ENCODE measurements at places on chromosomes 2 and 18. TPM values are rescaled to one million over a fixed set of nuclear protein-coding genes. Genes with fewer than 3 reads are reported as not detected.

CLEC4F gene
- not detected for total RNA-seq

MAPK4 gene
- not detected for total RNA-seq

FOXD4L1 gene
- 0.52 TPM for total RNA-seq

GRCh38 chr2:2238726-2239269 is 92.3 kb downstream of the MYT1L start:
- H3K27ac ChIP-seq: no peak overlapping the region
- no peaks in the 10 kb centered on the region for H3K4me1 ChIP-seq
- no peak for DNase-seq
- H3K36me3 ChIP-seq: no peaks in the 10 kb centered on the region

- no peak overlapping the region for H3K27ac ChIP-seq
- DNase-seq: no peak
- H3K27me3 ChIP-seq: no peaks in the 10 kb centered on the region
- H3K4me3 ChIP-seq: no peak overlapping the region
- no peaks in the 10 kb centered on the region for H3K36me3 ChIP-seq
Measured at GRCh38 chr18:57698571-57699276, 77.1 kb upstream of the NARS1 start.

DNA sequence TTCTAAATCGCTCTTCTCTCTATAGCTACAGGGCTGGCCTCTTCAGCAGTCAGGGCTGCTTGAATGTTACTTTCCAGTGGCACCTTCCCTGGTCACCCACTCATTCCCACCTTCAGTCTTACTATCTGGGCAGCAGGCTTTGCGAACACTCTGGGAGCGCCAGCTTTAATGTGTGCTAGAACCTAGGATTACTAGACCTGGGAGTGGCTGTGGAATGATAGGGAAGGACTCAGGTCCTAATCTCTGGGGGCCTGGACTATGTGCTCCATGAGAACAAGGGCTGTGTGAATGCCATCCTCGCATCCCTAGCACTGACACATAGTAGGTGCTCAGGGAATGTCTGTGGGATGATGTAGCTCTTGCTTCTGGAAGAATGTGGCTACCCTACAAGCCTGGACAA is 57.6 kb downstream of the BCL2L11 start:
- no peak overlapping the region for H3K4me3 ChIP-seq
- H3K27me3 ChIP-seq: no peaks in the 10 kb centered on the region
- no peaks in the 10 kb centered on the region for H3K4me1 ChIP-seq
- H3K27ac ChIP-seq: no peak overlapping the region

GRCh38 chr2:8653485-8653884 is 28.4 kb upstream of the ID2 start:
- no peak overlapping the region for H3K27ac ChIP-seq
- no peak overlapping the region for H3K4me3 ChIP-seq
- no peak for DNase-seq
- no peaks in the 10 kb centered on the region for H3K36me3 ChIP-seq

- no peaks in the 10 kb centered on the region for H3K27me3 ChIP-seq
- no peak for DNase-seq
- no peaks in the 10 kb centered on the region for H3K36me3 ChIP-seq
- no peaks in the 10 kb centered on the region for H3K4me1 ChIP-seq
- H3K27ac ChIP-seq: no peak overlapping the region
Measured at GRCh38 chr2:164896634-164897355, 55.2 kb upstream of the COBLL1 start.

DNA sequence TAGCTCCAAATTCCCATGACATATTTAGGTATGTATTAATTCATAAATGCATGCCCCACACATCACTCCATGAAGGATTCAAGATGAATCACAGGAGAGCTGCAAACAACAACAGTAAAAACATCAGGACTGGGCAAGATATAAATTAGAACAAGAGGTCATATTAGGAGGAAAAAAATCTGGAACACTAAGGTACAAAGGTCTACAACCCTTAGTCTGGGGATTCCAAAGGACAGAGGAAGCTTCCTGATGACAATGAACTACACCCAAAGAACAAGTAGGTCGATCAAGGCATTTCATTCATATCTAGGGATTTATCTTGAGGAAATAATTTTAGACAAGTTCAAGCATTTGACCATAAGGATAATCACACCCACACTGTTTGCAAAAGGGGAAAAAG is 14.5 kb downstream of the VPS4B start:
- peaks cover 41% of the 10 kb centered on the region for H3K36me3 ChIP-seq
- no peak overlapping the region for H3K4me3 ChIP-seq
- no peak overlapping the region for H3K27ac ChIP-seq

GRCh38 chr2:134458950-134459349 is 205.1 kb downstream of the MGAT5 start:
- H3K4me3 ChIP-seq: no peak overlapping the region
- no peak overlapping the region for H3K27ac ChIP-seq
- DNase-seq: no peak
- H3K36me3 ChIP-seq: no peaks in the 10 kb centered on the region
- H3K4me1 ChIP-seq: no peaks in the 10 kb centered on the region
